ENCODE measurements at places on chromosomes 16 and 17.

DNA sequence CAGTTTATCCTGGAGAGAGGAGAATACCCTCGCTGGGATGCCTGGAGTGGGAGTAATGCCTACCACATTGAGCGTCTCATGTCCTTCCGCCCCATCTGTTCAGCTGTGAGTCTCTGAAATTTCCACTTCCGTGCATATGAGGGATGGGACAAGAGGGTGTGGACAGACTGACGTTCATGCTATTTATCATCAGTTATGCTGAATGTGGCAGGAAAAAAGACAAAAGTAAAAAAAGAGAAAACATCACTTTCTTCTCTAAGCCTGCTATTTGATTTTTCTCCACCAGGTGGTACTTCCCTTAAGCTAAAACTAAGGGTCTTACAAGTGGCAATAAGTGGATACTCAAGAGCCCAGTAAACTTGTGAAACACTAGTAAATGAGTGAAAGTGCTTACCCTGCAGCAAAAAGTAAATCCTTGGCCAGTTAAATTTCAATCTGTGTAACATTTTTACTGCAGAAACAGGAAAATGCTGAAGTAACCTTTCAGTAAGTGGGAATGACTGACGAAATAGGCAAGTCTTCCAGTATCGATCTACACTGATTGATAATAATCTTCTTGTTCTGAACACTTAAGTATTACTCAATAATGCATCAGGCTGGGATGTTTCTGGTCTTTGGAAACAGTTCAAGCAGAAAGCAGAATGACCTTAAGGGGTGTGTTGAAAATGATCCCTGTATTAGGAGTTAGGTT, 5.6 kb downstream of the CRYBA1 start:
- peak; percentile 15 for DNase-seq

- DNase-seq = no peak
Measured at GRCh38 chr17:78981010-78981888, 1.5 kb upstream of the LGALS3BP start.

GRCh38 chr16:11256661-11257130, 692 bp upstream of the SOCS1 start:
- DNase-seq = peak; percentile 53

- DNase-seq = no peak
Measured at GRCh38 chr16:55480228-55480655, 1.2 kb downstream of the MMP2 start.

GRCh38 chr16:67055712-67056487, 27.0 kb downstream of the CBFB start:
- peak; percentile 88 for DNase-seq

- DNase-seq = no peak
Measured at GRCh38 chr17:78658281-78658785, 81.1 kb upstream of the DNAH17 start.

DNA sequence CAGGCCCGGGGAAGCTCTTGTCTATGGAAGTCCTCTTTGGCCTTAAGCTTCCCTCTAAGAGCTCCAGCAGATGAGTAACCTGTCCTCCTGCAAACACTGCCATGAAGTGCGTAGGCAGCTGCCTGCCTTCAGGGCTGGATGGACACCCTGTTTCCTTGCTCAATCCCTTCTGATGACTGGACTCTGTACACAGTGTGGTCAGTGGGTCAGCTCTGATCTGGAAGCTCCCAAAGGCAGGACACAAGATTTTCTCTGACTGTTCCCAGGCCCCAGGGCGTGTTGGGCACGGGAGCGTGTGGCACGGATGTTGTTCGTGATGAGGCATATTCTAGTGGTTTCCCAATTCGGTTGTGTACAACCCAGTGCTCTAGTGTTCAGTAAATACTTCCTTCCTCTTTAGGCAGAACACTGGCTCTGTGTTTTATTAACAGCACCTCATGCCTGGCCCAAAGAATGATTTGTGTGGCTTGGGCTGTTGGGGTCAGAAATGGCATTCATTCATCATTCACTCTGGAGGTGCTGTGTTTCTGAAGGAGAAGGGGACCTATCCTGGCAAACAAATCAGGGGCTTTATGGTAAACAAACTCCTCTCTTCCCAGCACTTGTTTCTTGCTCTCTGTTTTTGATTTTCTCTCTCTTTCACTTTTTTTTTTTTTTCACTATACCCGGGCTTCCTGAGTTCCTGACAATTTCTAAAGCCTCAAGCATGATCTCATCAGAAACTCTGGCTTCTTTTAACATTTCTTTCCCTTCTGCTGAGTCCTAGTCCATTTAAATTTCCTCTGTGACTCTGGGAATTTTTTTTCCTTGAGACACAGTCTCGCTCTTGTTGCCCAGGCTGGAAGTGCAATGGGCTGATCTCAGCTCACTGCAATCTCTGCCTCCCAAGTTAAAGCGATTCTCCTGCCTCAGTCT, 12.0 kb upstream of the RNF157 start:
- peak; percentile 77 for DNase-seq

- DNase-seq = no peak
Measured at GRCh38 chr17:42281571-42282096, 5.4 kb upstream of the STAT5B start.

DNA sequence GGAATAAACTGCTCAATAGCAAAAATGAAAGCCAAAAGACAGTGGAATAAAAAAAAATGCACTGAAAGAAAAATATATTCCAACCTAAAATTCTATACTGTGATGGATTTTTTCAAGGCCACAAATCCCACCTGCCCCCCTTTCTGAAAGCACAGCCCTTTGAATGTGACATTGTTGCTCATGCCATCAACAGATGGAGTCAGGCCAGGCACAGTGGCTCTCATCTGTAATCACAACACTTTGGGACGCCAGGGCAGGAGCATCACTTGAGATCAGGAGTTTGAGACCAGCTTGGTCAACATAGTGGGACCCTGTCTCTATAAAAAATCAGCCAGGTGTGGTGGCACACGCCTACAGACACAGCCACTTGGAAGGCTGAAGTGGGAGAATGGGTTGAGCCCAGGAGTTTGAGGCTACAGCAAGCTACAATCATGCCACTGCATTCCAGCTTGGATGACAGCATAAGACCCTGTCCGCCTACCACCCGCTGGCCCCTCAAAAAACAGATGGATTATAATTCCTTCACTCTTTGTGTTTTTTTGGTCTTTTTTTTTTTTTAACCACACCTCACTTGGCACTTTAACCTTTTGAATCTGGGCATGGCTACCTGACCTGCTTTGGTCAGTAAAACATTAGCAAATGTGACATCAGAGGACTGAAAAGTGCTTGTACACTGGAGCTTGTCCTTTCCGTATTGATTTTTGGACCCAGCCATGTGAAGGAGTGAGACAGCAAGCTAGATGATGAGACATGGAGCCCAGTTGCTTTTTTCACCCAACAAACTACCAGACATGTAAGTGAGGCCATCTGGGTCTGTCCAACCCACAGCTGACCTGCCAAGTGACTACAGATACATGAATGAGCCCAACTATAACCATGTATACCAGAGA, 36.3 kb downstream of the GLG1 start:
- no peak for DNase-seq

DNA sequence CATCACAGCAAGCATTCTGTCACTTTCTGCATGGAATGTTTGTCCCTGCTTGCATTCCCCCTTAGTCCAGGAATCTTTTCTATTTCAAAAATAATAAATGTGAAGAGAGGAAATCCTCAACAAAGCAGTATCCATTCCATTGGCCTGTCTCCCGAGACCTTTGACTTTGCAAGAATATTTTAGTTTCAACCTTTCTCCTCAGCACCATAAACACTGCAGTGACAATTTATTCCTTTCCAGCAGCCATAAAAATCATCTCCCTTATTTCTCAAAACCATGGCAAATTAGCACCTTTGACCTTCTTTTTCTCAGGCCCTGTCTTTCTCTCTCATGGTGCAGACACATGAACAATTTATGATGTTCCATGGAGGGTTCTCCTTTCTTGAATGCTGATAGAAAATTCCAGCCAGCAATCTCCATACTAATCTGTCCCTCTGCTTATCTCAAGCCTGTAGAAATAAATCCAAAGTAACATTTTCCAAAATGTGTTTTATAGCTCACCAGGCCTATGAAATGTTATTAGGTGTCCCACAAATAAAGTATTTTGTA, 352.1 kb upstream of the CCL2 start:
- DNase-seq = no peak

DNA sequence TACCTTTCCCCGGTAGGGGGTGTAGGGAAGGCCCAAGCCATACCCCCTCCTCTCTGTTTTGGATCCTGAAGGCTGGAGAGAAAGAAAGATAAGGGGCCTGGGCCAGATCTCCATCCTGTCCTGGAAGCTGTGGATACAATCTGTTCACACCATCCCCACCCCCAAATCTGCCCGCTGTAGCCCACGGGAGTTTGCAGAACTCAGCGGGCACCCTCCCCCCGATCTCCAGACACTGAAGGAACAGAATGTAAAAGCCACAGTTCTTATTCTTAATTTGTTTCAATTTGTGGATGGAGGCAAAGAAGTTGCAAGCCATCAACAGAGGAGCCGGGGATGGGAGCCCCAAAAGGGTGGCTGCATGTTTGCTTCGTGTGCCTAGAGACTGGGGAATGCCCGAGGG, 27.2 kb downstream of the GJD3 start:
- no peak for DNase-seq

DNA sequence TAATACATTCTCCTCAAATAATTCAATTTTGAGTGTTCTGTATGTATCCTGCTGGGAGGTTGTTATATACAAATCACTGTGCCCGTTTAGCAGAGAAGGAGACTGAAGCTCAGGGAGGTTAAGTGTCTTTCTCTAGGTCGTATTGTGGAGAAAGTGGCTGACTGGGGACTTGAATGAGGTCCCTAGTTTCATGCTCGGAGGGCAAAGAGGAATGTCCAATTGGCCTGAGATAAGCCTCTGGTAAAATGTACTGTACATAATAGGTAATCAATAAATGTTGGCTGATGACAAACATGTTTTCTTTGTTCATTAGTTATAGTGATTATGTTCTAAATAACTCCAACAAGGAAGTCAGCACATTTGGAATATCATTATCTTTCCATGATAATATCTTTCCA, 442.6 kb downstream of the UTP18 start:
- DNase-seq = no peak

DNA sequence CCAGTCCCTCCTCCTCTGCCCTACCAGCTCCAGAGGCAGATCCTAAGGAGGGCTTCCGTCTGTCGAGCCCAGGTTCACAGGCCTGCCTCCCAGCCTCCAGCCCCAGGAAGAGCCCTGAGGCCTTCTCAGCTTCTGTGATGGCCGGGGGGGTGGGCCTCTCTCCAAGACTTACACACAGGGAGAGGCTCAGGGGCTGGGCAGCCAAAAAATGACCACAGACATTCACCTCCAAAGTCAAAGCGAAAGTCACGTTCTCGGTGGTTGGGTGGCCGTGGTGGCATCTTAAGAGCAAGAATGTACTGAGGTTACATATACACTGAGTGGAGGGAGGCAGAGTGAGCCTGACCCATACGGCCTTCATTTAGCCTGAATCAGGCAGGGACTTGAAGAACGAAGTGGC, 119.1 kb downstream of the CCDC182 start:
- peak; percentile 27 for DNase-seq

GRCh38 chr16:85057948-85058347, 30.4 kb downstream of the KIAA0513 start:
- DNase-seq = no peak

GRCh38 chr16:27321013-27321915, 7.5 kb downstream of the IL4R start:
- no peak for DNase-seq

DNA sequence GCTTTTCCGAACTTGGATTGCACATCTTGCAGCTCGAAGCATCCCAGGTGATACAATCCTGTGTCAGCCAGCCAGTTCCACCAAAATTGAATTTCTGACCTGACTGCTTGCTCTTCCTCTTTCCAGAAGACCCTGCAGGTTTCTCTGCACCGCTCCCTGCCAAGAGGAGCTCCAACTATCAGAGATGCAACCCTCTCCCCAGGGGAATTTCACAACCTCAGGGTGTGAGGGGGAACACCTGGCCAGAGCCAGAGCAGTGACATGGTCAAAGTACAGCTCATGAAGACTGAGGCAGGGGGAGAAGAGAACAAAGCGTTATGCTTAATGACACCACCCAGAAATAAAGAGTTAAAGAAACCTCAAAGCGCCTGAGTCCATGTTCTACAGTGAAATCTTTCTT, 25.0 kb downstream of the ZNF423 start:
- DNase-seq = no peak
